Urinary bladder (tissue), 4 donors: ENCODE measurements at places on chromosomes 16 and 17. TPM values are rescaled to one million over a fixed set of nuclear protein-coding genes. Genes with fewer than 3 reads are reported as not detected.

Gene SLC12A3
- total RNA-seq: 0.16 TPM

Gene EPX
- total RNA-seq: 0.11 TPM

Gene TEKT3
- 1.1 TPM for total RNA-seq

Gene MLLT6
- 38.5 TPM for total RNA-seq

Gene SMG6
- 29.3 TPM for total RNA-seq

Gene TPSD1
- 1.1 TPM for total RNA-seq

Gene TNRC6C
- 17.8 TPM for total RNA-seq

Gene RAB40C
- total RNA-seq: 6.9 TPM

Gene ALOX12B
- total RNA-seq: 0.11 TPM

Gene KRTAP4-6
- total RNA-seq: not detected

Gene FSCN2
- total RNA-seq: 0.69 TPM

Gene TNFRSF13B
- total RNA-seq: not detected

Gene NXN
- 54.2 TPM for total RNA-seq

Gene LHX1
- 0.05 TPM for total RNA-seq

Gene CRYBA1
- not detected for total RNA-seq

Gene DOC2A
- total RNA-seq: 0.32 TPM

Gene SNAI3
- not detected for total RNA-seq

Gene RECQL5
- total RNA-seq: 22.2 TPM

Gene C1QL1
- total RNA-seq: 12.6 TPM

Gene CD300E
- 0.42 TPM for total RNA-seq

Gene NAGLU
- total RNA-seq: 18.0 TPM

Gene FOXN1
- 0.11 TPM for total RNA-seq

Gene PRDM7
- not detected for total RNA-seq

Gene ANKRD40CL
- total RNA-seq: not detected

Gene KLHL10
- 0.48 TPM for total RNA-seq

Gene SCRN2
- total RNA-seq: 27.4 TPM

Gene ZNF624
- 24.1 TPM for total RNA-seq

Gene ADAD2
- 0.21 TPM for total RNA-seq

Gene ABCA8
- 107 TPM for total RNA-seq

Gene AATK
- total RNA-seq: 7.6 TPM

Gene ERN2
- total RNA-seq: 2.0 TPM

Gene GPR139
- not detected for total RNA-seq

Gene CD300LG
- total RNA-seq: 0.58 TPM

Gene MYLK3
- total RNA-seq: 3.1 TPM

Gene CCL8
- total RNA-seq: 1.0 TPM

Gene GGNBP2
- 86.5 TPM for total RNA-seq

Gene RAB26
- total RNA-seq: 0.63 TPM

Gene KRT25
- not detected for total RNA-seq

Gene ZSCAN32
- total RNA-seq: 7.9 TPM

Gene FOXJ1
- 0.90 TPM for total RNA-seq

Gene C16orf89
- 6.0 TPM for total RNA-seq

Gene HOXB4
- 2.0 TPM for total RNA-seq

Gene BRD7
- total RNA-seq: 45.9 TPM
